ENCODE measurements at places on chromosomes 11 and 22.
A peak's percentile ranks its signal among the peaks of the same experiment; 100 is the strongest.

DNA sequence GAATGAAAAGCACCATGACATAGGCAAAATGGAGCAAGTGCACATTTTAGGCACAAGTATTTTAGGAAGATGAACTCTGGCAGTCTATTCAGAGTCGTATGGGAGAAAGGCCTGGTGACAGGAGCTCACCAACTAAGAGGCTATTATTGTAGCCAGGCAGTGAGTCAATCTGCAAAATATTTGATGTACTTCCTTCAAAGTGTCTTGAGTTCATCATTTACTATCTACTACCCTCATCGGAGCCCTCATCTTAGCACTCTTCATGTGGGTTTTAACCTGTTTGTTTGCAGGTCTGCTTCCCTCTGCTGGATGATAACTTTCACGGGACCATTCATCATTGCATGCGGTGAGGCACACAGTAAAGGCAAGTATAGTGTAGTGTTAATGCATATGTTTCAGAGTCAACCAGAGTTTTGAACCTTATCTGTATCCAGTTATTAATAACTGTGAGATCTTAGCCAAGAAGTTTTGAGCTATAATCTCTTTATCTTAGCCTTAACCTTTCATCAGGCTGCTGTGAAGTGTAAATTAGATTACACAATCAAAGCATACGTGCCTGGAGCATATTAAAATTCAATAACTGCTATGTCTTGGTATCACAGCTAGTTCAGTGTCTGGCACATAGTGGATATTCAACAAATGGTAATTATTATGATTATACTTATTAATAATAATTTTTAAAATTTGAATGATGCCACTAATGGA lies 70.9 kb upstream of the SC5D start:
- no peak for DNase-seq

DNA sequence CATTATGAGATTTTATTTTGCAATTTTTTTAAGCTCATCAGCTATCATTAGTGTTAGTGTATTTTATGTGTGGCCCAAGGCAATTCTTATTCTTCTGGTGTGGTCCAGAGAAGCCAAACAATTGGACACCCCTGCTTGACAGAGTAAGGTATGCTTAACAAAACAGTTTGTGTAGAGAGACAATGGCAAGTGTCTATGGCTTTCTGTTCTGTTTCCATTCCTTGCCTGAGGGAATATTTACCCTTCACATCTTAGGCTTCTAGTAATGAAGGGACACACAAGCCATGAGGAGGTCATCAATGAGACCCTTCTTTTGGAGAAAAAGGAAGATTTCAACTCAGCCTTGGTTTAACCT lies 1278.4 kb upstream of the TENM4 start:
- no peak for DNase-seq

DNA sequence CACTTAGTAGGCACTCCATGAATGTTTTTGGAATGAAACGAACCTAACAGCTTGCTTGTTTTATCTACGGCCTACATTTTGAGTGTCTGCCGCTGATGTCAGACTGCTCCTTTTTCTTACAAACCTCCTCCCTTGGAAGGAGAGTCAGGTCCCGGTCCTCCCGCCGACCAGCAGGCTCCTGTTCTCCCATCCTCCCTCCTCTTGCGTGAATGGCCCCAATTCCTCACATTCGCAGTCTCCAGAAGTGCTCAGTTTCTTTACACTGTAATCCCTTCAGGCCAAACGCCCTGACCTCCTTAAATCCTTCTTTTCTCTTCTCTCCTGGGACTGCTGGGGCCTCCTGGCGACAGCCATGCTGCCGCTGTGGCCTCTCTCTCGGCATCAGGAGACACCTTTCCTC lies 82.6 kb upstream of the CSNK2A3 start:
- no peak for DNase-seq

- DNase-seq: no peak
These were observed 187.8 kb downstream of the DDX10 start for GRCh38 chr11:108852701-108853100.

- DNase-seq: no peak
These were observed 125.2 kb upstream of the SYT13 start for GRCh38 chr11:45411228-45411946.

DNA sequence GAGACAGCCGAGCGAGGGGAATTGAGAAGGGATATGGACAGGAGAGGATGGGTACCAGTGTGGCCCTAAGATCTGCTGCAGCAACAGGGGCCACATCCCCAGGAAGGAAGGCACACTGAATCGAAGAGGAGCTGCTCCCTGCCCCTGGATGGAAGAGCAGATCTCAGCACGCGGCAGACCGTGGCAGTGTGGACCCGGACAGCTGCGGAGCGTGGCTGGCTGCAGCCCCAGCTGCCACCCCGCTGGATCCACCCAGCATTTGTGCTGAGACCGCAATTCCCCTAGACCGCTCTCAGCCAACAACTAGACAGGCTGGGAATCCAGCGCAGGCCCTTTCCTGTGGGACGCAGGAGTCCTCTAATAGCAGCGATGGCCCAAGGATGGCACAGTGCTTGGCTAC lies 94.7 kb downstream of the NECTIN1 start:
- DNase-seq: no peak

- DNase-seq: peak; percentile 52
These were observed 41.3 kb downstream of the MUC6 start for GRCh38 chr11:995044-995751.

GRCh38 chr11:2741377-2742131 lies 41.8 kb upstream of the KCNQ1OT1 start:
- peak; percentile 35 for DNase-seq

GRCh38 chr11:3046190-3046589 lies 11.0 kb downstream of the CARS1 start:
- DNase-seq: no peak

- no peak for DNase-seq
These were observed 124.7 kb upstream of the BMAL1 start for GRCh38 chr11:13152736-13153541.

DNA sequence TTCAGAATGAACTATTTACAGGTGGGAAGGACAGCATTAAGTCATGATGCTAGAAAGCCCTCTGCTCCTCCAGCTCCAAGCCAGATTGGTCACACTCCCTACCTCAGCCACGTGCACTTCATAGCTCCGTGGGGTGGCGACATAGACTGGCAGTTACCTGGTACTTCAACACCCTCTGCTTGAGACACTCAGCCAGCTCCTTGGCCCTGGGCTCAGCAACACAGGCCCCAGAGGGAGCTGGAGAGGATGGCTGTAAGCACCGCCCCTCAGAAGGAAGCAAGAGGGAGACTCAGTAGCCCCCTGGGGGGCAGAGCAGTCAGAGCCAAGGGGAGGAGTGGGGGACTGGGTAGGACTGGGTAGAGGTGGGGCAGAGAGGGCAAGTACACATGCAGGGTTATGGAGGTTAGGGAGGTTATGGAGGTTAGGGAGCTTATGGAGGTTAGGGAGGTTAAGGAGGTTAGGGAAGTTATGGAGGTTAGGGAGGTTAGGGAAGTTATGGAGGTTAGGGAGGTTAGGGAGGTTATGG lies 102.1 kb upstream of the BID start:
- DNase-seq: no peak

- DNase-seq: peak; percentile 75
These were observed 18.4 kb downstream of the ABTB2 start for GRCh38 chr11:34339149-34340064.

DNA sequence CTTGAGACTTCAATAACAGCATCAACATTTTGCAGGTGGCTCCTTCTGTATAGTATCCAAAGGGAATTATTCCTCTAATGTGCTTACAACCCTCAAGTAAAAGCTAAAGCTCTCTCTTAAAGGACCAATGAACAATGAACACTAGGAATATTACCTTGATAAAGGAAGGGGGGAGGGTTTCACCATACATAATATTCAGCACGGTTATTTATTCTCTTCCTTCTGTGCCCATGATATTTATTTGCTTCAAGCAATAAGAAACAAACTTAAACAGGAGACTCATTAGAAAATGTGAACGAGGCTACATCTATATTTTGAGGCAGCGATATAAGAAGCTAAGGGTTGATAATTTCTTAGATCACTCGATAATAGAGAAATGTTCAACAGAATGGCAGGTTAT lies 21.2 kb downstream of the BLID start:
- no peak for DNase-seq

- peak; percentile 28 for DNase-seq
These were observed 1.2 kb downstream of the ILK start for GRCh38 chr11:6604790-6605189.

DNA sequence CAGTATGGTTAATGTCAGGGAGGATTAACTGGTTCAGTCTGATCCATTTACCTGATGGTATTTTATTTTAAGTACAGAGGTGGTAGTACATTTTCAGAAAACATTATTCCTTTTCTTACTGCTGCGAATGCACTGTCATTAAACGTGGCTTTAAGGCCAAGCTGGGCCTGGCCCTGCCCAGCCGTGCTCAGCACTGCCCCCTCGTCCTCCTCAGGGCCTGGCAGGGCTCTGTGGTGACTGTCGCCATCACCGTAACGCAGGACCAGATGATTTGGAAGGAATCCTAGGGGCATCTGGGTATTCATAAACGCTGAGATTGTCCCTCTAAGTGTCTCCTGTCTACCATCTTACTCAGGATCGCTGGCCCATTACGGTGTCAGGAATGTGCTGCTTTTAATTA lies 302.0 kb downstream of the TBC1D22A start:
- DNase-seq: no peak

DNA sequence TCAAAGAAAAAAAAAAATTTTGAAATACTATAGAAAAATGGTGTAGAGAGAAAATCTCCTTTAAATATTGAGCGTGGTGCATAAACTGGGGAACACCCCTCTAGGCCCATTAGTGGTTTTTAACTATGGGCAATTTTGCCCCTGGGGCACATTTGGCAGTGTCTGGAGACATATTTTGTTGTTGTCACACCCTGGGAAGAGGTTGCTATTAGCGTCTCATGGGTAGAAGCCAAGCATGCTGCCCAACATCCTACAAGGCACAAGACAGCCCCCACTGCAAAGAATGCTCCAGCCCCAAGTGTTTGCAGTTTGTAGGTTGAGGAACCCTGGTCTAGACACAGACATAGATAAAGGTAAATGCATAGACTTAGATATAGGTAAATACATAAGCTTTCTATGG lies 92.6 kb downstream of the KIAA1671 start:
- no peak for DNase-seq

GRCh38 chr11:128471138-128471661 lies 116.2 kb downstream of the ETS1 start:
- DNase-seq: no peak

DNA sequence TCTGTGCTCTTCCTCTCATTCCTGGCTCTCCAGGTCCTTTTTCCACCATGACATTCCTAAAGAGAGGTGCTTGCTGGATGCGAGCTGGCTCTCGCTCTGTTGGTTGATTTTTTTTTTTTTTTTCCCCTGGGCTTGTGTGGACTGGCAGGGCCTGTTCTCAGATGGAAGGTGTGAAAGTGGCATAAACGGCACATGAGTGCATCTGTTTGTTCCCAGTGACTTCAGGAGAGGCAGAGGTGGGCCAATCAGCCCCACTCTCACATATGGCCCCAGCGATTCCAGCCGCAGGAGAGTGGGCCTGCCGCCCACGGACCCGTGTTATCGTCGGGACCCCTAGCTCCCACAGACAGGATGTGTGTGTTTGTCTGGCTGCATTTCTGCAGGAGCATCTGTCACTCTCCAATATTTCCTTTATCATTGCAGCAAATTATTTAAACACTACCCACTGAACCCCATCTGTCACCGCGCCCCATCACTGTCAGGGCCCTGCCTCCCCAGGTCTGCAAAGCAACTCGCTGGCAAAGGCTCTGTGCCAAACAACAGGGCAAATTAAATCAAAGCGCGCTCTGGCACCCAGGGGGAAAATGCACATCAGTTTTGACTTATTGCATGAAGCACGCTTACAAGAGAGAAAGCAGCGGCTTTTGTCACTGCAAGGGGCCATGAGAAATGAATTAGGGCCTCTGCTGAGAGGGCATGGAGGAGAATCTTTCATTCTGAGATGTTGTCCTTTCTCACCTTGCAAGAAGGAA lies 886.3 kb downstream of the NTM start:
- no peak for DNase-seq

GRCh38 chr11:72575533-72576242 lies 98.5 kb downstream of the PDE2A start:
- DNase-seq: no peak

- DNase-seq: no peak
These were observed 52.4 kb downstream of the LGR4 start for GRCh38 chr11:27420217-27420616.

DNA sequence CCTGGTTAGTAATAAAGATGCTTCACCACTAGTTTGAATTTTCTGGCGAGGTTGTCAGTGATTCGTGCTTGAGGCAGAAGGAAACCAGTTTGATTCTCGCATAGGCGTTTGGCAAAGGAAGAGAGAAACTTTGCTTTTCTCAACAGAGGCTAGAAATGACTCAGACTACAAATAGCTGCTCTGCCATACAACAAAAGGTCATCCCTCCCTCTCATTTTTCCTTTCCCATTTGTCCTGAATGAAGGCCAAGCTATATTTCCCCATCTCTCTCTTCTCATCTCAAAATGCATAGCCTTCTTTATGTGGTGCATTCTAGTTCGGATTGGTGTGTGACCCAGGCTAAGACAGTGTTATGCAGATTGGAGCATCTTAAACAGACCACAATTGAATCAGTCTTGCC lies 741.4 kb downstream of the NTM start:
- no peak for DNase-seq

DNA sequence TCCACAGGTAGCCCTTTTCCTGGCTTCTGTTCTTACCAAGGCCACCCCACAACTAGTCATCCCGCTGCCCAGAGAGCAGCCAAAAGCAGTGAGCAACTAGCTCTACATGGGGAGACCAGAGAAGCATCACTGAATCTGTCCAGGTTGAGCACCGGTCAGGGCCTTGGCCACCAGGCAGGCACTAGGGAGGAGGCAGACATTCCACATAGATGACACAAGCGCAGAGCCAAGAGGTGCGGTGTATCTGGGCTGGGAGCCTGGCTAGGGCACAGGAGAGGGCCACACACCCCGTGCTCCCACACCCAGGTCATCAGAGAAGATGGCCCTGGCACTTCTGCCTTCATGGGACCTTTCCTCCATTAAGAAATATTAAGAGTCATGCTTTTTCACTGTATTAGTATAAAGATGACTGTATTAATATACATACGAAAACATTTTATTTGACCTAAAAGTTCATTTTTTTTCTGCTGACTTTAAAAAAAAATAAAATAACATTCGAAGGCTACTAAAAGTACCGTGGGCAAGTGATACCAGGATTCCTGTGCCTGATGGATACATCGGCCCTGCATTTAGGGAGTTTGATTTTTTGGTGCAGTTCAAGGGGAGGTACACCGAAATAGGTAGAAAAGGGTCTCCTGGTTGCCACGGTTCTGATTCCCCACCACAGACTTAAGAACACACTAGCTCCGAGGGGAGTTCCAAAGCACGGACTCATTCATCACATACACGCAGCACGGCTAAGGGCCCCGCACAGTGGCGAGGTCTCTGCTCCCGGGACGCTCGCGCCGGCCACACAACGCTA lies 1.2 kb downstream of the DGCR2 start:
- no peak for DNase-seq

GRCh38 chr22:20181194-20181883 lies 30.5 kb upstream of the CCDC188 start:
- DNase-seq: no peak

GRCh38 chr11:86861810-86862209 lies 61.5 kb downstream of the PRSS23 start:
- DNase-seq: no peak

DNA sequence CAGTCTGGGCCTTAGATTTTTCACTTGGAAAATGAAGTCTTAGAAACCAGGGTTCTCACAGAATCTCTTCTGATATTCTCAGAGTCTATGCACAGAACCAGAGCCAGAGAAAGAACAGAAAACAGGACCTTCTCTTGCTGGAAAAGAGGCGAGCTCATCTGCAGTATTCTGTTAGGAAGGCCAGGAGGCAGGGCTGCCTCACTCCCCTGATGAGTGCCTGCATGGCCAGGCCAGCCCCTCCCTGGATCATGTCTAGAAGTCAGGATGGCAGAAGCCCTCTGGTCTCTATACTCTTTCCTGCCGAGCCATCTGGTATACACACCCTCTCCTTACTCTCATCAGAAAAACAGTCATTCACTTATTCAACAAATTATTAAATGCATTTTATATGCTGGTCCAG lies 723 bp downstream of the OR51M1 start:
- DNase-seq: no peak
